Thymus (tissue), 14 donors: ENCODE measurements at places on chromosomes 3 and 15. TPM values are rescaled to one million over a fixed set of nuclear protein-coding genes. Genes with fewer than 3 reads are reported as not detected.

Gene SUCNR1
- total RNA-seq: 1.1 TPM

Gene GOLGA8G
- total RNA-seq: under 0.01 TPM

Gene LRRIQ4
- 0.05 TPM for total RNA-seq

GRCh38 chr15:47737477-47737876 lies 20.2 kb downstream of the SEMA6D start:
- no peaks in the 10 kb centered on the region for H3K27me3 ChIP-seq
- no peak overlapping the region for H3K27ac ChIP-seq
- H3K4me3 ChIP-seq: no peak overlapping the region
- DNase-seq: no peak

DNA sequence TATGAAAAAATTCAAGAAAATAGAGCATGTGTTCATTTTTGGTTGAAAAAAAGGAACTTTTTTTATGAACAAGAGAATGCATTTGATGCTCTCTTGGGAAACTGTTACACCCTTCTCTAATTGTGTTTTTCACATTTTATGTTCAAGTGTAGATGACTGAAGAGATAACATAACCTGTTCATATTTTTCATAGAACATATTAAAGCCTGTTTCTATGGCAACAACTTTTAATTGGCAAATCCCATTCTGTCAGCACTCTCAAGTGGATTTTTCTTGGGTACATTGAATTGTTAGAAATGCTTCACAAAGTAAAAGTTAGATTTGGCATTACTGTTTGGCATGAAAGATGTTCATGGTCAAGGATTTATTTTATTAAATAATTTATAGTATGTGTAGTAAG lies 117.5 kb downstream of the MBNL1 start:
- no peak for DNase-seq
- peaks cover 24% of the 10 kb centered on the region for H3K36me3 ChIP-seq
- H3K4me1 ChIP-seq: no peaks in the 10 kb centered on the region

- H3K27me3 ChIP-seq: no peaks in the 10 kb centered on the region
- H3K4me1 ChIP-seq: peaks cover 46% of the 10 kb centered on the region
- H3K4me3 ChIP-seq: no peak overlapping the region
- peaks cover 25% of the 10 kb centered on the region for H3K36me3 ChIP-seq
- no peak overlapping the region for H3K27ac ChIP-seq
Observed at GRCh38 chr3:45691842-45692241, 2.6 kb downstream of the SACM1L start.

DNA sequence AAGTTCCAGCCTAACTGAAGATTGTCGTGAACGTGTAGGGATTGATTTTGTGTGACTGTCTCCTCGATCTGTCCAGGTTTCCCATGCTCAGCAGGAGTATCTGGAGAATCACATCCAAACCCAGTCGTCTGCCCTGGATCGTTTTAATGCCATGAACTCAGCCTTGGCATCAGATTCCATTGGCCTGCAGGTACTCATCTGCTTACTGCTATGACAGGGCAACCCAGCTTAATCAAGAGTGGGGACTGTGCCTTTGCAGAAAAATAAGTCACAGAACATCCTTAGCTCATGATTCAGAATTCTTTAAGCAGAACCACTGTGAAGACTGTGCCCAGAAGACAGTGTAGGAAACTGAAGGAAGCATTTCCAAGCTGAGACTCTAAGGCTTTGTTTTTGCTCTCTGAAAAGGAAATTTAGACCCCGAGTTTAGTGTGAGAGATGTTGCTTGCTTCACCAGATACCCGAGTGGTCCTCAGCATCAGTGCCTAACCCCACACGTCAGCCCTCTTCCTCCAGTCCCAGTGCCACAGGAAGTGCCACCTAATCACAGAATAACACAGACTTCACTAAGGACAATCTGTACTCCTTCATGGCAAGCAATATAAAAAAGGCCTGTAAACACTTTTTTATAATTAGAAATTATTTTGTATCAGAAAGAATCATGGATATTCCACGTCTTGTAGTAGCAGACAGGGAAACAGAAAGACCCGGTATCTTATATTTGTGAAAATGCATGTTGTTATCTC lies 34.2 kb downstream of the MYZAP start:
- DNase-seq: no peak
- H3K4me1 ChIP-seq: no peaks in the 10 kb centered on the region
- H3K27me3 ChIP-seq: no peaks in the 10 kb centered on the region
- no peak overlapping the region for H3K27ac ChIP-seq
